ENCODE measurements at places on chromosomes 2 and 18. TPM values are rescaled to one million over a fixed set of nuclear protein-coding genes. Genes with fewer than 3 reads are reported as not detected.

DNA sequence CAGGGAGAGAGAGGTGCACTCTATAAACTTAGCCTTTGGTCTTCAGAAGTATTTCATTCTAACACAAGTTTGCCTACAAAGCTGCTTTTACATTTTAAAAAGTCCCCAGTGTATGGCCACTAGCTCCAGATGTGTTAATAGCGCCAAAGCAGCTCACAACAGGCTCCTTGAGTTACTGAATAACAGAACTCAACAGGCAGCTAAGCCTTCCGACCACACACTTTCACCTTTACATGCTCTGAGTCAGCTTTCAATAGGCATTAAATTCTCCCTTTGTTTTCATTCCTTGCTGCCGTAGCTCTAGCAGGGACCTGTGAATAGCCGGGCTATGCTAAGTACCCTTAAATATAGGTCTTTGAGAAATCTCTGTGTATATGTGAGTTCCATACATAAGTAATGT lies 262.8 kb upstream of the PARD3B start:
- DNase-seq = no peak

DNA sequence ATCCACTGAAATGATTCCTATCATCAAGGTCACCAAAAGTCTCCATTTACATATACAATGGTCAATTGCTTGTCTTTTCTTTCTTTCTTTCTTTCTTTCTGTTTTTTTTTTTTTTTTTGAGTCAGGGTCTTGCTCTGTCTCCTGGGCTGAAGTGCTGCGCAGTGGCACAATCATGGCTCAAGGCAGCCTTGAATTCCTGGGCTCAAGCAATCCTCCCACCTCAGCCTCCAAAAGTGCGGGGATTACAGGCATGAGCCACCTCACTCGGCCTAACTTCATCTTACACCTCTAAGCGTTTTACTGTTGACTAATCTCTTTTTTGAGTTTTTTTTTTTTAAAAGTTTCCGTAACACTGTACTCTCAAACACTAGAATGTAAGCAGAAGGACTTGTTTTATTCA lies 867 bp downstream of the SF3B6 start:
- DNase-seq = no peak

DNA sequence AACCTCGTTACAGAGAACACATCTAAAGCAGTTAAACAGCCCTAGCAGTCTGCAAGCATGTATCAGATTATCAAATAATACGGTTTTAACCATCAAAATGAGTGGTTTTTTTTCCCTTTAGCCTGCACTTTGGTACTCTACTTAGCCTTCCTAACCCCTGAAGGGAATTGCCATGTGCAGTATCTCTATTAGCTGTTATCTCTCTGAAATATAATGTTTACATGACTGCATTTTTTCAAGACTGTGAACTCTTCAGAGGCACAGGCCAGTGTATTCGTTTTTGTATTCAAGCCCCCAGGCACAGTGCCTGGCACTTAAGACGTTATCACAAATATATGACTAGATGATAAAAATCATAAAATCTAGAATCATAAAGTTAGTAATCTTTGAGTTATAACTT lies 509.5 kb downstream of the PARD3B start:
- no peak for DNase-seq

The C2orf81 gene
- 0.74 TPM for total RNA-seq

DNA sequence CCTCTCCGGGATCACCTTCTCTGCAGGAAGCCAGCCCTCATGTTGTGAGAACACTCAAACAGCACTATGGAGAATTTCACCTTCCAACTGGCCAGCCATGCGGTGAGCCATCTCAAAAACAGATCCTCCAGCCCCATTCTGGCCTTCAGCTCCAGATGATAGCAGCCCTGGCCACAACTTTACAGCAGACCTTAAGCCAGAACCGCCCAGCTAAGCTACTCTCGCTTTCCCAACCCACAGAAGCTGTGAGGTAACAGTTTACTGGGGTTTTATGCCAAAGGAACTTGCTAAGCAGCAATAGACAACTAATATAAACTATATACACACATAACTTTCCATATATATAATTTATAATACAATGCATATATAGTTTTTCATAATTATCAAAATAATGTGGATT lies 11.6 kb upstream of the PTPN4 start:
- DNase-seq = no peak

The SPATA3 gene
- total RNA-seq = not detected

The ECEL1 gene
- total RNA-seq = 0.21 TPM

The CXCR1 gene
- total RNA-seq = 0.26 TPM

DNA sequence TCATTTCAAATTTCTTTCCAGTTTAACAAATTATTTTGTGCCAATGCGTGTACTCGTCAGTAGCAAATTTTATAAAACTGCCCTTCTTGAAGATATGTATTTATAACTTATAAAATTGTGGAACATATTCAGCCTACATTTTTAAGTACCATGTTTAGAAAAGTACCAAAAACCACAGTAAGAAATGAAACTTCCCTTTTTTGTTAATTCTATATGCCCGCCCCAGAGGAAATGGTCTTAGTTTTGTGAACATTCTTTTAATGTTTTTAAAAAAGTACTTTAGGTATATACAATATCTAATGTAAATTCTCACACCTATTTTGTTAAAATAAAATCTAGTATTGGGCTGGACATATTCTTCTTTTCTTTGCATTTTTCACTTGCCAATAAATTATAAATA lies 1.2 kb downstream of the UGT1A9 start:
- DNase-seq = no peak

The RAB17 gene
- 1.7 TPM for total RNA-seq

The CPS1 gene
- 1.3 TPM for total RNA-seq

The FAM210A gene
- total RNA-seq = 27.3 TPM

DNA sequence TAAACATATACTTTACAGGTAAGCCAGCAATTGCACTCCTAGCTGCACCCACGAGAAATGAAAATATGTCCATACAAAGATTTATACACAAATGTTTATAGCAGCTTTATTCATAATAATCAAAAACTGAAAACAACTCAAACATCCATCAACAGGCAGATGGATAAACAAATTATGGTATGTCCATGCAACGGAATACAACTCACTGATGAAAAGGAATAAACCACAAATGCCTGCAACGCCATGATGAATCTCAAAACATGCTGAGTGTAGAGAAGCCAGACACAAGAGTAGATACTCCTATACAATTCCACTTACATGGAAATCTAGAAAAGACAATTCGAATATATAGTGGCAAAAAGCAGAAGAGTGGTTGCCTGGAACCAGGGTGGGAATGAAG lies 76.0 kb downstream of the EPAS1 start:
- no peak for DNase-seq

DNA sequence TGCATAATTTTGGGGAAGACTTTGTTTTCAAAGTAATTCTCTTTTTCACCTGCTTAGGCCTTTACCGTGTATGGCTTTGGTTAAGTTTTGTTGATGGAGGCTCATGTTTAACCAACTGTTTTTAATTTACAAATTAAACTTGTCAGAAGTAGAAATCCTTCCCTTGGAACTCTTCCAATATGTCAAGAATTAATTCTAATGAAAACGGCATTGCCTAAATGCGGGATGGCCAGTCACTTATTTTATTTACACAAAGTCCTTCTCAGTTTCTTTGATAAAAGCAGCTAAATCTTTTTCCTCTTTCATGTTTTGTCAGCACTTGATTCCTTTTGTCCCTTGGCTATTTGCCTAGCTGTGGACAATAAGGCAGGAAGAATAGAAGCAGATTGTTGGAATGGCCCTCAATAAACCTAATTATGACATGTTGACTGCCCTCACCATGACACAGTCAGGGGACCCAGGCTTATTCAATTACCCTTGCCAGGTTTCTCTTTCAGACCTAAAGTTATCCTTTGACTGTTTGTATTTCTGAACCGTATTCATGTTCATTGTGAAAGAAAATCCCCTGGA lies 26.3 kb downstream of the PAX3 start:
- no peak for DNase-seq

The PROKR1 gene
- total RNA-seq = 0.69 TPM

The PDIA6 gene
- total RNA-seq = 166 TPM

- no peak for DNase-seq
These were observed 32.7 kb downstream of the ARHGAP25 start for GRCh38 chr2:68767031-68767961.

The RAX gene
- total RNA-seq = not detected

DNA sequence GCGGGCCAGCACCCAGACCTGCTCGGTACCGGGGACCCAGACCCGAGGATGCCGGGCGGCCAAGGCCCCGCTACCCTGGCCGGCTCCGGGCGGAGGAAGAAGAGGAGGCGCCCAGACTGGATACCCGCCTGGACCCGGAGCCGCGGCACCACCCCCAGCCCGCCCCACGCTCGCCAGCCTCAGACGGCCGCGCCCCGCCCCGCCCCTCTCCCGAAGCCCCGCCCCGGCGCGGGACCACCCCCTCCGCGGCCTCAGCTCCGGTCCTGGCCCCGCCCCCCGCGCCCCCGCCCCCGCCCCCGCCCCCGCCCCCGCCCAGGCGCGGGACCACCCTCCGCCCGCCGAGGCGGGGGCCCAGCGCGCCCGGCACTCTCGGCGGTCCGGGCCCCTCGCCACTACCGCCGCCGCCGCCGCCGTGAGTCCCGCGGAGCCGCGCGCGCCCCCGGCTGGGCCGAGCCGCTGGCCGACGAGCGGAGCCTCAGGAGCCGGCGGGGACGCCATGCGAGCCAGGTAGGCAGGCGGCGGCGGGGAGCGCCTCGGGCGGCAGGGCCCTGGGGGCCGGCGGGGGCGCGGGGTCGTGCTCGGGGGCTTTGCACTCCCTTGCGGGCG lies at the start of gene SH3BP4:
TSS of gene SH3BP4 (plus strand) at position 354 of the 606 bp plus-strand sequence. CDS start 82,986 bp downstream, outside the sequence.
- DNase-seq = no peak
